Ovary (tissue), 10 donors: ENCODE measurements at places on chromosomes 5 and 9. TPM values are rescaled to one million over a fixed set of nuclear protein-coding genes. Genes with fewer than 3 reads are reported as not detected.

- H3K4me1 ChIP-seq = no peaks in the 10 kb centered on the region
- peak; percentile 78 for DNase-seq
- no peak overlapping the region for H3K27ac ChIP-seq
- H3K4me3 ChIP-seq = no peak overlapping the region
Observed at GRCh38 chr5:179870403-179870903, 11.8 kb upstream of the MRNIP start.

DNA sequence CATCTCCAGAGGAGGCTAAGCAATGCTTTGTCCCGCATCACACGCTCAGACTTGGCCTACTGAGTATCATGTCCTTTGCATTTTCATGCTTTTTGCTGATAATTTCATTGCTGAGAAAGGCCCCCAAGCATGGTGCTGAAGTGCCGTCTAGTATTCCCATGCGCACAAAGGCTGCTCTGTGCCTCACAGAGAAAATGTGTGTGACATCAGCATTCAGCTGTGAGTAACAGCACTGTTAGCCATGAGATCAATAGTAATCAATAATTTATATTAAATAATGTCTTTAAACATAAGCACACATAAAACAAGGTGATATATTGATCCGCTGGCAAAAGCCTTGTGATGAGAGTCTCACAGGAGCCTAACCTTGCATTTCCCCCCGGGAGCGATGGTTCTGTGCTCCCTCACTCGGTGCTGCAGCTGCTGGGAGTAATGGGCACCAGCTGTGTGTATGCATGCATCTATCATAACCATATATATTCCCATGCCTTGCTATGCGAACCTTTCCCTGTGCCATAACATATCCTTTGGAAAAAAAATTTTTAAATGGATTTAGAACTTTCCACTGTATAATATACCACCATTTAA is 50.4 kb upstream of the RNF130 start:
- H3K27ac ChIP-seq = no peak overlapping the region
- H3K4me1 ChIP-seq = no peaks in the 10 kb centered on the region
- no peak for DNase-seq
- no peak overlapping the region for H3K4me3 ChIP-seq
- no peaks in the 10 kb centered on the region for H3K27me3 ChIP-seq
- H3K36me3 ChIP-seq = no peaks in the 10 kb centered on the region

CCDC69 gene
- total RNA-seq = 37.3 TPM

SLC9A3 gene
- 3.6 TPM for total RNA-seq

SMIM33 gene
- total RNA-seq = not detected

ESM1 gene
- 0.50 TPM for total RNA-seq

DNA sequence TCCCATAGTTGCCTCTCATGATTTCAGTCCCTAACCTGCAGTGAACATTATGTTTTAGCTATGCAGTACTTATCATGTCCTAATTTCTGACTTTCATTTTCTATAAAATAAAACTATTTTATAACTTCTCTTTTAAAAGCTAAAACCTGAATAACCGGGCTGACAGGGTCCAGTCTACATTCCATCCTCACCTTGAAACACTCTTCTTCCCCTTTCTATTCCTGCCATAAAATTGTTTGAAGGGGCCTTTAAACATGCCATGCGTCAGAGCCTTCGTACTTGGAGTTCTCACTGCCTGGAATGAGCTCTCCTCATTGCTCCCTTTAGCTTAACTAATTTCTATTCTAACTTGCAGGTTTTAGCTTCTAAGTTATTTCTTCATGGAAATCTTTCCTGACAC is 143.0 kb upstream of the PRLR start:
- no peak for DNase-seq
- H3K27ac ChIP-seq = no peak overlapping the region
- H3K27me3 ChIP-seq = no peaks in the 10 kb centered on the region
- H3K4me1 ChIP-seq = no peaks in the 10 kb centered on the region
- no peak overlapping the region for H3K4me3 ChIP-seq
- H3K36me3 ChIP-seq = no peaks in the 10 kb centered on the region

OTP gene
- total RNA-seq = not detected

GFI1B gene
- not detected for total RNA-seq

GRCh38 chr9:3074247-3074646 is 230.4 kb upstream of the PUM3 start:
- no peak for DNase-seq
- no peaks in the 10 kb centered on the region for H3K4me1 ChIP-seq
- H3K27me3 ChIP-seq = no peaks in the 10 kb centered on the region
- no peaks in the 10 kb centered on the region for H3K36me3 ChIP-seq
- H3K4me3 ChIP-seq = no peak overlapping the region

DNA sequence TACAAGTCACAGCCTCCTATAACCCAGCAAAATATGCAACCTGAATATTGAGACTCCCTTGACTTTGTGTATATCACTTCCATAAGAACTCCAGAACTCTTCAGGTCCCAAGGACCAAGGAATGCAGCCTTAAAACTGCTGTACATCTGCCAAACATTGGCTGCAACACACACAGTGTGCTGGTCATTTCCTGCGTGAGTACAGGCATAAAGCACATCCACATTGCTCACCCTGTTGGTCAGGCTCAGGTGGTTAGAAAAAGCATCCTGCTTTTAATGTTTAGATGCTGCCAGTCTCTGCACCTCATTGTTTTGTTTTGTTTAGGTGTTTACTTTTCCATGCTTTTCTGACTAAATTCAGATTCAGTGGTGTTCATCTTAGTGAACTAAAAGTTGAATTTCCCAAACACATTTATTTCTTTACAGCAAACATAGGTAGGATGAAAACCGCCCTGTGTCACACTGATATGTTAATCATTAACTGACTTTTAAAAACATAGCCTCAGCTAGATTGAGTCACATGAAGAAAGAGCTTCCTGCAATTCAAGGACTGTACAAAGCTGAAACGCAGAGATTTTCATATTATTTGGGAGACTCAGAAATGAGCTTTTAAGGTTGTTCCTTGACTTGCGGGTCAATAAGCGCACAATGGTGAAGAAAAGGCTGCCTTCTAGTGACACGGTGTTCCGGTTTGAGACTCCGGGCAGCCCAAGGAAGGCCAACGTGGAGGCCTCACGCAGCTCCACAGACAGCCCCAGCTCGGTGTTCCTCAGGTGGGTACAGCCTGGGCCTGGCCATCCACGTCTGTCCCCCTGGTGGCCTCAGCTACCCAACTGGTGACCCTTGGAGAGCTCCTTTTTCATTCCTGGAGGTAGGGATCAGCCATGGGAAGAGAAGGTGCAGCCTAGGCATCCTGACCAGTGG is 52.2 kb upstream of the GRAMD2B start:
- no peaks in the 10 kb centered on the region for H3K36me3 ChIP-seq
- DNase-seq = no peak
- no peak overlapping the region for H3K4me3 ChIP-seq

DNA sequence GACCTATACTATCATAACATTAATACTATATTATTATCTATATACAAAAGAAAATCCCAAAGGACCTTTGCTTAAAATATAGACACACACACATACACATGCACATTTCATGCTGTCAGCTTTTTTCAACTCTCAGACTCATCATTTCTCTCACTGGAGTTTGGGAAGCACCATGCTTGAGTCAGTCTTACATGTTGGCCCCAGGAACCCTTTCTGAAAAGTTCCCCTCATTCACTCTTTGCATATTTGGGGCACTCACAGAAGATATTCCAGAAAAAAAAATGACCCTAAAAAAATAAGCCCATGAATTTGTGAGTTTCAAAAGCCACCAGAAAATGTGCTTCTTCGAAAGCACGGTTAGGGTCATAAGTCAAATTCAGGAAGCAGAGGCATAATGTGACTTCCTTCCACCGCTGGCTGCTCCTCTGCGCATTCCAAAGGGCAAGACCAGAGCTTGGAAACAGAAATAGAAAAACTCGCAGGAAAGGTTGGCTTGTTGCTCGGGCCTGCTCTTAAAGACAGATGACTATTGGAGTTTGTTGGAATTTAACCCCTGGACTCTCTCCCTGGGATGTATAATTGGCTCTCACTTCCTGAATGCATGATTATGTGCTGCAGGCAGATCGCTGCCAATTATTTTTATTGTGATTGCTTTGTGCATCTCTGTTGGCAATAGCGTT is 129.7 kb upstream of the IQGAP2 start:
- H3K36me3 ChIP-seq = no peaks in the 10 kb centered on the region
- no peak overlapping the region for H3K4me3 ChIP-seq
- no peak for DNase-seq
- no peaks in the 10 kb centered on the region for H3K27me3 ChIP-seq

LRRC70 gene
- total RNA-seq = 2.2 TPM

RALGPS1 gene
- total RNA-seq = 3.2 TPM

LIFR gene
- 89.3 TPM for total RNA-seq

- no peaks in the 10 kb centered on the region for H3K27me3 ChIP-seq
- H3K4me3 ChIP-seq = no peak overlapping the region
- H3K27ac ChIP-seq = peak overlapping the region; percentile 93
- DNase-seq = no peak
- peaks cover 61% of the 10 kb centered on the region for H3K4me1 ChIP-seq
- H3K36me3 ChIP-seq = no peaks in the 10 kb centered on the region
Observed at GRCh38 chr5:150644514-150644913, 4.1 kb downstream of the SYNPO start.

- H3K27ac ChIP-seq = no peak overlapping the region
- H3K36me3 ChIP-seq = no peaks in the 10 kb centered on the region
- no peaks in the 10 kb centered on the region for H3K27me3 ChIP-seq
- no peak overlapping the region for H3K4me3 ChIP-seq
- peaks cover 18% of the 10 kb centered on the region for H3K4me1 ChIP-seq
Observed at GRCh38 chr5:172501708-172502320, 47.5 kb upstream of the SH3PXD2B start.

- no peak overlapping the region for H3K4me3 ChIP-seq
- DNase-seq = no peak
- H3K4me1 ChIP-seq = peaks cover 12% of the 10 kb centered on the region
- no peak overlapping the region for H3K27ac ChIP-seq
- H3K27me3 ChIP-seq = no peaks in the 10 kb centered on the region
Observed at GRCh38 chr5:10600626-10601245, 36.9 kb downstream of the ANKRD33B start.

EDIL3 gene
- 12.4 TPM for total RNA-seq

DNA sequence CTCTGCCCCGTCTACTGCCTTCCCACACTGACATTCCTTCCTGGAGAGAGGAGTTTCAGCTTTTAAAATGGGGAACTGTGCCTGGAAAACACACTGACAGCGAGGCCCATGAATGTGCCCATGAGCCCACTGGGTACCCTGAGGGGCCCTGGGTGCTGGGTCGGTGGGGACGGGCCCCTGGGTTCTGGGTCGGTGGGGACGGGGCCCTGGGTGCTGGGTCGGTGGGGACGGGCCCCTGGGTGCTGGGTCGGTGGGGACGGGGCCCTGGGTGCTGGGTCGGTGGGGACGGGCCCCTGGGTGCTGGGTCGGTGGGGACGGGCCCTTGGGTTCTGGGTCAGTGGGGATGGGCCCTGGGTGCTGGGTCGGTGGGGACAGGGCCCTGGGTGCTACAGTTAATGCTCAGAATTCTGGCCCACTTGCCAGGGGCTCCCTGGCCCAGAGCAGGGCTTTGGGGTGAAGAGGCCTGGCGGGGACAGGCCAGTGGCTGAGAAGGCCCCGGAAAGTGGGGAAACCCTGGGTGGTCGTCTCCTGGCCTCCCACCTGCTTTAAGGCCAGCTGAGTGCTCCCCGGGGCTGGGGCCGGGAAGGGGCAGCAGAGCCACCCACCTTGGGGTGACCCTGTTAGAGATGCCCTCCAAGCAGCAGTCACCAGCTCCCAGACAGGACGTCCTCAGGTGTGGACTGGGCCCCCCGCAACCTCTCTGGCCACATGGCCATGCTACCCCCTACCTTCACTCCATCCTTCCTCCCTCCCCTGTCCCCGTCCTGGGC is 2.5 kb downstream of the GPSM1 start:
- peaks cover 19% of the 10 kb centered on the region for H3K4me1 ChIP-seq
- DNase-seq = no peak
- H3K4me3 ChIP-seq = no peak overlapping the region
- H3K27ac ChIP-seq = no peak overlapping the region
- H3K27me3 ChIP-seq = no peaks in the 10 kb centered on the region

- no peak for DNase-seq
- H3K27me3 ChIP-seq = no peaks in the 10 kb centered on the region
- H3K27ac ChIP-seq = peak overlapping the region; percentile 75
- H3K4me3 ChIP-seq = peak overlapping the region; percentile 97
- H3K36me3 ChIP-seq = no peaks in the 10 kb centered on the region
Observed at GRCh38 chr9:125189011-125189360, 617 bp downstream of the PPP6C start.

BTNL8 gene
- total RNA-seq = 0.24 TPM

PCDHGA1 gene
- total RNA-seq = 0.94 TPM

GRCh38 chr9:87888501-87888900 is 5.8 kb downstream of the SPATA31E1 start:
- no peaks in the 10 kb centered on the region for H3K4me1 ChIP-seq
- H3K36me3 ChIP-seq = no peaks in the 10 kb centered on the region
- H3K27me3 ChIP-seq = no peaks in the 10 kb centered on the region
- H3K27ac ChIP-seq = no peak overlapping the region

CDH9 gene
- not detected for total RNA-seq

DNA sequence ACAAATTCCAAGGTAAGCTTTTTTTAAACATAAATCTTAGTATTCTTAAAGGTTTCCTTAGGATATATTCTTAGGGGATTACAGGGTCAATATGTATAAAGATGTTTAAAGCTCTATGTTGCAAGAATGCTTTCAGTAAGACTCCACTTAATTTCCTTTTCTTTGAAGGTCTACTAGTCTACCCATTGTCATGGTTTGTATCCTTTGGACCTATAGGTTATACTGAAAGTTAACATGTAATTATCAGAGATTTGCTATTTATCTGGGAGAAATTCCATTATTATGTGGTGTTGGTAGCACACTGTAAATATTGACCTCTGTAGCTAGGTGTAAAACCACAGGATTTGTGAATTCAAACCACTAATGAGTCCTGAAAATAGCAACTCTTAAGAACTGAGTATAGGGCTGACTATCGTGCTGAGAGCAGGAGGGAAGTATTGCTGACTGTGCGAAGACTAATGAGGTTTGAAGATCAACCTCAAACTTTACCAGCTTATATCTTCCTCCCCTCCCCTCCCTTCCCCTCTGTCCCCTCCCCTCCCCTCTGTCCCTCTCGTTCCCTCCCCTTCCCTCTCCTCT is 85.6 kb downstream of the GADD45G start:
- peaks cover 13% of the 10 kb centered on the region for H3K4me1 ChIP-seq
- no peak overlapping the region for H3K27ac ChIP-seq
- no peaks in the 10 kb centered on the region for H3K36me3 ChIP-seq
- H3K27me3 ChIP-seq = no peaks in the 10 kb centered on the region
- no peak overlapping the region for H3K4me3 ChIP-seq
- DNase-seq = no peak
